CD8-positive, alpha-beta T cell (primary cell): ENCODE measurements at places on chromosomes 1 and 21. TPM values are rescaled to one million over a fixed set of nuclear protein-coding genes. Genes with fewer than 3 reads are reported as not detected.

GRCh38 chr1:77322061-77322900, 40.5 kb downstream of the AK5 start:
- DNase-seq = no peak

DNA sequence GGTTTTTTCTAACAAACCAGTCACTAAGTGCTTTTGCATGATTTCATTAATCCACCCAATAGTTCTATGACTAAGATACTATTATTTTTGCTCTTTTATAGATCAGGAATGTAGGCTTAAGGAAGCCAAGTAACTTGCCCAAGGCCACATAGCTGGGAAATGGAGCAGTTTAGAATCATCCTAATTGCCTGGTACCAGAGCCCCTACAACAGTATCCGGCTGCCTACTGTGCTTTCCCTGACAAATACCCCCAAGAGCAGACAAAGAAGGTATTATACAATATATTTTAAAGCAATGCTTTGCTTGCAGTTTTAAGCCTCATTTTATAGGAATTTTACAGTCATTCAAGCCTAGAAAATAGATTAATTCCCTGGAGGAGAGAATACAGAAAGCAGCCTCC, 45.5 kb upstream of the RASAL2 start:
- no peak for DNase-seq

DNA sequence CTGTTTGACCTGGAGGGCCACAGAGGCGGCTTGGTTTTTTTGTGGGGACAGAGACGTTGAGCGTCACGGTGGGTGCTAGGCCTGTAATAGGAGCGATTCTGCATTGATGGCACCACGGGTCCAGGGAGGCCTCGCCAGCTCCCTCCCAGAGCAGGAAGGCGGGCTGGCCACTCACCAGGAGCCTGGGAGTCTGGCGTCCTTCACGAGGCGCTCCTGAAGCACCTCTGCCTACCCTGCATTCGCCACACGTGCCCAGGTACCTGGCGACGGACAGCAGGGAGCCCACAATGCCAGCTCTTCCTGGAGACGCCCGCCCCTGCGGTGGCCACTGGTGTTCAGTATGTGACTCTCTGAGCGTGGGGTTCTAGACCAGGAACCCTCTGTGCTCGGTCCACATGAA, 69.9 kb upstream of the TRAPPC10 start:
- no peak for DNase-seq

GRCh38 chr1:54080598-54081049, 27.2 kb downstream of the TCEANC2 start:
- DNase-seq = no peak

GRCh38 chr1:150596095-150596892, 16.9 kb upstream of the MCL1 start:
- DNase-seq = no peak

DNA sequence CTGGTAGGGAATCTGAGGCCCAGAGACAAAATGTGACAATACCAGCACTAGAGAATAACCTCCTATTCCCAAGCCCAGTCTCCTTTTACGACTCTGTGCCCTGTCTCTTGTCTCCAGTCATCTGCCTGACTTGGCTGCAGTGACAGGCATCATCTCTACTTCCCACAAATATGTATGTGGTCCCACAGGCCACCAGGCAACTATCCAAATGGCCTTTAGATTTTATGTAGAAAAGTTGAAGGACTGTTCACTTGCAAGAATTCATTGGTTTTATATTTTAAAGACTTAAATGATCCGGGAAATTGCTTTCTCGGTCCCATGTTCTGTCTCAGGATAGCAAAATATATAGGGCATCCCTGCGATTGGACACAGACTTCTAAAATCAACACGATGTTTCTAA, 11.6 kb downstream of the KRTAP24-1 start:
- DNase-seq = no peak

DNA sequence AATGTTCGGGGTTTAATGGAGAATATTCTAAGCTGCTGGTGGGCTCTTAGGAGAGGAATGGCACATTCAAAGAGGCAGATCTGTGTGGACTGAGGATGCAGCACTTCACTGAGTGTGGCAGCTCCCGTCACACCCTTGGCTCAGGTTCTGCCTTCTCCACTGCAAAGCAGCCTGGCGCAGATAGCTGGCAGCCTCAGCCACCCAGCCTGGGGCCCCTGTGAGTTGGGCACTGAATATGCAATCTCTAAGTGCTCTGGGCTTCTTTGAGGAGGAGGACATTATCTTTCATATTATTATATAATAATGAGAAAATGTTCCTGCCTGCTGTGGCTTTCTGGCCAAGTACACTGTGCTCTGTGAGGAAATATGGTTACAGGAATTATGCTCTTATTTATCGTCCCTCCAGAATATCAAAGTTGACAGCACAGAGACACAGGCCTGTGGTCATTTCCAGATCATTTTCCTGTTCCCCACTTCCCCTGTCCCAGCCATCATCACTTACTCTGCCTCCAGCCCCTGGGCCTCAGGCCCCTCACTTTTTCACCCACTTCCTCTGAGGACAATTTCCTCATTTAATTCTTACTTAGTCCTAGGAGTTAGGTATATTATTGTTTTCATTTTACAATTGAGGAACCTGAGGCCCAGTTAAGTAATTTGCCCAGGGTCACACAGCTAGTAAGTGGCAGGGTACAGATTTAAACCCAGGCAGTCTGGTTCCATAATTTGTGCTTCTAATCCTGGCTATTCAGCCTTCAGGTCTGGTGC, 53.6 kb downstream of the MAB21L3 start:
- no peak for DNase-seq

DNA sequence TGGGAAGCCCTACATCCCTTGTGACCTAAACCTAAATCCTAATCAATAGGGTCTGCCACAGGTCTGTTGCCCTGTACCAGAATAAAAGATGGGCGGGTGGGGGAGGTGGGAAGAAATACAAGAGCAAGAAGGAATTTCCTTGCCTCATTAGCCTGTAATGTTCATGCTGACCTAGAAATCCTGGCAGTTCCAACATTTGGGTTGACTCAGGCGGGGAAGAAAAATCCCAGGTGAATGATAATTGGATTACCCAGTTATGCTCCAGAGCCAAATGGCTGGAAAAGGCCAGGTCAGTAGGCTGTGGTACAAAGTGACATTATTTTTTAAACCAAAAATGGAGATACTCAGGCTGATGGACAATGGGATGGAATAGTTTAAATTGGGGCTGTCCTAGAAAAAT, 27.3 kb upstream of the A3GALT2 start:
- DNase-seq = no peak

DNA sequence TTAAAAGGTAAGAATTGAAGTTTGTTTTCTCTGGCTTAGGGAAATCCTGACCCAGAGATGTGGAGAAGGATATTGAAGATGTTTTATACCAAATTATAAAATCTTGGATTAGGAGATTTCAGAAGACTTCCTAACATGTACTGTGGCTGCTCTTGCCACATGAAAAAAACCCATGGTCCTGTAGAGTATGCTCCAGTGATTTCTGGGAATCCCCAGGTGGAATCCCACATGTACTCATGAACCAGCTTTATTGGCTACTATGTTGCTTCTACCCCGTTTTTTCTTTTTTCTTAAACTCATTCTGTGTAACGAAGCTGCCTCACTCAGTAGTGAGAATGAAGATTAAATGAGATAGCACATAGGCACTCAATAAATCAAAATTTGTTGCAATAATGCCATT, 132.7 kb upstream of the SGIP1 start:
- no peak for DNase-seq

GRCh38 chr1:29798699-29799566, 562.6 kb downstream of the PTPRU start:
- no peak for DNase-seq

GRCh38 chr1:164561472-164561871, 2.5 kb downstream of the PBX1 start:
- no peak for DNase-seq

- no peak for DNase-seq
Observed at GRCh38 chr1:32848354-32849063, 22.2 kb downstream of the FNDC5 start.

DNA sequence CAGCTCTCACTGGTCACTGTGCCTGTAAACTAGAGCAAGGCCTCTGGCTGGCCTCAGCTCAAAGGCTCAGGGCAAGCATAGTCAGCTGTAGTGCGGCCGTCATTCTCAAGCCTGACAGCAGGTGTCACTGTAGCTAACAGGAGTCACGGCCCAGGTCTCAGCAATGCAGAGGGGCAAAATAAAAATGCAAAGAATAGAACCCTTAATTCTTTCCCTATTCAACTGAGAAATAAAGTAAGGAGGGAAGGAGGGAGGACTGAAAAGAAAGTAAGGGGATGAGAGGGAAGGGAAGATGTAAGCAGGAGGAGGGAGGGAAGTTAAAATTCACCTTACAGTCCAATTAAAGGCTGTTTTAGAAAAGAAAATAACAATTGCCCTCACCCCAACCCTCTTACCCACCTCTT, 106.1 kb downstream of the KIAA0319L start:
- peak; percentile 75 for DNase-seq

The ABCG1 gene
- total RNA-seq = 123 TPM

The CADM3 gene
- total RNA-seq = not detected

The SLFNL1 gene
- total RNA-seq = 0.16 TPM
